Activated T-helper 17 cell treated with anti-CD3 and anti-CD28 coated beads, Interleukin-2, amount 50 U/mL, for 72 hours (primary cell): ENCODE measurements at places on chromosomes 1 and 21.
A peak's percentile ranks its signal among the peaks of the same experiment; 100 is the strongest.

DNA sequence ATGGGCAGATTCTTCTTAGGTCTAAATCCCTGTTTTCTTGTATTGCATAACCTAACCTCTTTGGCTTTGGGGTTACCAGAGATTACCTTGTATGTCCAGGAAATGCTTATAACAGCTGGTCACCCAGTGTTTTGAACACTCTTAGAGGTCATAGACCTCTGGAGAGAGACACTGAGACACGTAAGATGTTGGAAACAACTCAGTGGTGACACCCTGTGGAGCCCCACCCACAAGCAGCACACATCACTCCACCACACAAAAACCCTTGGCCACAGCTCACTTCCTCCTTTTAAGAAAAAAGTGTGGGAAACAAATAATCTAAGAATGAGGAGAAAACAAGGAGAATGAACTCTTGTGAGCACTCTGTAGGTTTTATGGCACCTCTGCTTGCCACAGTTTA, 26.3 kb upstream of the CYP4B1 start:
- peak; percentile 77 for ATAC-seq

- ATAC-seq = no peak
These were observed 37.9 kb upstream of the PPIH start for GRCh38 chr1:42620307-42620706.

- no peak for ATAC-seq
These were observed 81.1 kb upstream of the TIAM1 start for GRCh38 chr21:31425138-31425537.

DNA sequence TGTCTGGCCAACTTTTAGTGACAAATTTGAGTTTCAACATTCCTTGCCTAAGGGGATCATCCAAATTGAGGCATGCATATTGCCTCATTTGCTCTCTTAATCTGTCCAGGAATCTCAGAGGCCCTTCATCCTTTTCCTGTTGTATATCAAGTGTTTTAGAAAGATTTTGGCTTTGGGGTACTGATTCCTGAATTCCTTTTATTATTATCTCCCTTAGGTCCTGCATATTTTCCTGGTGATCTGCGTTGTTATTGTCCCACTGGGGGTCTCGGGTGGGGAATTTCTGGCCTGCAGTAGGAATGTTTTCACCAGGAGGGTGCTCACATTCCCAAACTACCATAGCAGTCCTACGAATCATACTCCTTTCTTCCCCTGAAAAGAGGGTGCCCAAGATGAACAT, 4.4 kb upstream of the AADACL3 start:
- ATAC-seq = no peak

DNA sequence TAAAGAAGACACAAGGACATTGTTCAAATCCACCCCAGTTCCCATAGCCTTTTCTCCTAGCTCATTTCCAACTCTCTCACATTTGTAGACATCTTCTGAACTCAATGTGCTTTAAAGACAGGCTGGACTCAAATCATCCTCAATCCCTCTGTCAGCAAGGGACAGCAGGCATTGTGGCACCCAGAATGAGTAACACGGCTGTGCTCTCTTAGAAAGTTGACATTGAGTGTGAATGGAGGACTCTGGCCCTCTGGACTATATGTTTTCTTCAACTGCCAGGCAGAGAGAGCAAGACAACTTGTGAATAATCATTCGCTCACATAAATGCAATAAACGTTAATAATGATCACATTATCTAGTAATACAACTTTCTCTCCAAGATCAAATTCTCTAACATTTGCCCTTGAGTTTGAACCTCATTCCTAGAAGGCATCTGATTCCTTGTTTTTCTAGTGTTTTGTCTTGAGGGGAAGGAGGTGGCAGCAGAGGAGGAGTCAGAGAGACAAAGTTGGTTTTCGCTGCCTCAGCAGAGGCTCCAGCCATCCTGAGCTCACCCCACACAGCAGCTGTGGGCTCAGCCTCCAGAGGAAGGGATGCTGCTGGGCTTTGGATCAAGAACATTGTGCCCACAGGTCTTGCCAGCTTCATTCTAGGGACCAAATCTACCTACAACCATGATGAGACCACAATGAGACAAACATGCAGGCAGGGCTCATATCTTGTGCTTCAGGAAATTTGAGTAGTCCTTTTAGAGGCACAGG, 85.1 kb downstream of the BCAR3 start:
- ATAC-seq = no peak
